ENCODE measurements at places on chromosomes 1 and 21.
A peak's percentile ranks its signal among the peaks of the same experiment; 100 is the strongest.

DNA sequence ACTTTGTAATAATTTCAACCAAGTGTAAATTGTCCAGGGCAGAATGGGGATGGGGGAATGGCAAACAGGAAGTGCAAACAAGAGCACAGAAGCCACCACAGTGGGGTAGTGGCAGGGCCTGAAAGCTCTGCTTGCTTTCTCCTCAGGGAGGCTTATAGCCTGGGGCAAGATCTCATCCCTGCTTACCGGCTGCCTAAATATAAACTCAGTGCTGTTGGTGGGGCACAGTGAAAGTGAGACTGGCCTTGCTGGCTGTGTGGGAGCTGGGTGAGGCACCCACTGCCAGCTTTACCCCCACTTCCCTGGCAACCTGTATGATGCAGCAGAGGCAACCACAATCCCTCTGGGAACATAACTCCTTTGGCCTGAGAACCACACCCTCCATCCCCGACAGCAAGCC, 15.2 kb downstream of the STYXL2 start:
- DNase-seq = no peak

- DNase-seq = no peak
Observed at GRCh38 chr1:1929639-1930545, 10.8 kb upstream of the TMEM52 start.

- no peak for DNase-seq
Observed at GRCh38 chr1:208045463-208046260, 134.7 kb upstream of the CD34 start.

GRCh38 chr1:213585959-213586586, 401.7 kb upstream of the PROX1 start:
- no peak for DNase-seq

GRCh38 chr1:85201340-85202091, 700 bp upstream of the SYDE2 start:
- DNase-seq = peak; percentile 15

DNA sequence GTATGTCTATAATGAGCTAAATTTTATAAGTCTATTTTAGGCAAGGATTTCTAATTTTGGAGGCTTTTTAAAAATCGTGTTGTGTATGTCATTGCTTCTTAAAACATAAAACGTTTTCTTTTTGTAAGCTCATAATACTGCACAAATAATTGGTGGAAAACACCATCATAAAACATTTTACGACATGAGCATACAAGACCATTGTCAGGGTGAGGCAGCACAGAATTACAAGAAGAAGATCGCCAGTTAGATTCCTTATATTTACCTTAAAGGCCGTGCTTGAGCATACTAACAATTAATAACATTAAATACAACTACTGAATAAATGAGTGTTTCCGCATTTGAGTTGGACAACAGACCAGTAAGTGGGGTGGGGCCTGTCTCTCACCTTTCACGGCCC, 19.1 kb upstream of the LMX1A start:
- no peak for DNase-seq

GRCh38 chr1:154972517-154973343, 1.8 kb upstream of the CKS1B start:
- no peak for DNase-seq

- DNase-seq = no peak
Observed at GRCh38 chr1:223707256-223708000, 4.9 kb upstream of the CAPN2 start.

DNA sequence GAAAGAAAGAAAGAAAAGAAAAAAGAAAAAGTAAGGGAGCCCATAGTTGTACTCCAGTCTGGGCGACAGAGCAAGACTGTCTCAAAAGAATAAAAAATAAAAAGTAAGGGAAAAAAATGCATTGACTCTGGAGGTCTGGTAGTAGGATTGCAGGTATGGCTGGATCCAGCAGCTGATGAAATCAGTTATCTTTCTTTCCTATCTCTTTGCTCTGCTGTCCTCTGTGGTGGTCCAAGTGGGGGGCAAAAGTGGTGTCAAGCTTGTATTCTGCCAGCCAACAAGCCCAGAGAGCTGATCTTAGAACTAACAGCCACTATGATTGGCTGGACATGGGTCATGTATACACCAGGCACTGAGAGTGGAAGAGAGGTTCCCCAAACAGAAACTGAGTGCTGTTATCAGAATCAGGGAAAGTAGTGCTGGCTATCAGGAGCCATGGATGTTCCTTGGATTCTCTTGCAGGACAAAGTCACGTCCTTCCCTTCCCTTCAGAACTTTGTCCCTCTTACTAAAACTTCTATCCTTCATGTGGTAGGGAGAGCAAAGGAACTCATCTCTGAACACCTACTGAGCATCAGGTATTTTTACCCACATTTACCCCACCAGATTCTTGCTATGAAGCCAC, 3.5 kb upstream of the FBLIM1 start:
- DNase-seq = no peak

DNA sequence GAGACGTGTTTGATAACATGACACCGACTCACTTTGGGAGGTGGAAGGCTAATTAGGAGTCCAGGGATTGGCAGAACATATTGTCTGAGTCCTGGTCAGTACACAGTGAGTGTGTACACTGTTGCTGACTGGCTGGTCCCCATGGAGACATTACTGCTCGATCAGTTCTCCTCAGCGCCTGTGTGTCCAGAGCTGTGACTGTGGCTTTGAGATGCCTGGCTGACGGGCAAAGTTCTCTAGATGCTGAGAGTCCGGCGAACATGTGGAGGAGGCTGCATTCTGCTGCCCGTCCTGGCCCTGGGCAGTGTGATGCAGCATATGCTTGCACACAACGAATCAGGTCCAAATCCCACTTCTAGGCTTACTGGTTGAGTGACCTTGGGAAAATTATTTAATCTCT, 280.1 kb upstream of the ST6GALNAC5 start:
- no peak for DNase-seq

DNA sequence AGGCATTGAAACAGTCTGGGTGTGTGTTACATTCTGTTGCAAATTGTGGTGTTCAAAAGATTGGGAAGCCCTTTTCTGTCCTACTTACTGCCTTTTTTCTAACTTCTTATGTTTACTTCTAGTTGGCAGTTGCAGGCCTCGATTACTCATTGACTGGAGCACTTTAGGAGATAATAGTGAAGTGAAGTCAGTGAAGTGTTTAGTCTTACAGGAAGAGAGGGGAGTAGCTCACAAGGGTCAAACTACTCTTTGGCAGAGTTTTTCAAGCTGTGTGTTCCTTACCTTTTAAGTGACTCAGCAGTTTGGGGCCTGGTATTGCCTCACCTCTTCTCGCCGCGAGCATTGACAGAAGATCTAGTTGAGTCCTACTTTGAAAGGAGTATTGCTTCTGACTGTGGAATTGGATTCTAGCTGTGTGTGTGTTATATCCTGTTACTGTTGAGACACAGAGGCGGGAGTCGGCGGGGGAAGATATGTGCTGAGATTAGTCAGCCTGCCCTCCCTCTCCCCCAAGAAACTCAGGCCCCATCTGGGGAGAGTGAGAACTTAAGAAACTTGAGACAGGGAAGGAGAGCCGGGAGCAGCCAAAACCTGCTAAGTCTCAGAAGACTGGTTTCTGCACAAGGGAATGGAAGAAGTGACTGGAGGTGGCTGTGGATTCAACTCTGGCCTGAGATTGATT, 19.3 kb downstream of the AHCYL1 start:
- DNase-seq = no peak

DNA sequence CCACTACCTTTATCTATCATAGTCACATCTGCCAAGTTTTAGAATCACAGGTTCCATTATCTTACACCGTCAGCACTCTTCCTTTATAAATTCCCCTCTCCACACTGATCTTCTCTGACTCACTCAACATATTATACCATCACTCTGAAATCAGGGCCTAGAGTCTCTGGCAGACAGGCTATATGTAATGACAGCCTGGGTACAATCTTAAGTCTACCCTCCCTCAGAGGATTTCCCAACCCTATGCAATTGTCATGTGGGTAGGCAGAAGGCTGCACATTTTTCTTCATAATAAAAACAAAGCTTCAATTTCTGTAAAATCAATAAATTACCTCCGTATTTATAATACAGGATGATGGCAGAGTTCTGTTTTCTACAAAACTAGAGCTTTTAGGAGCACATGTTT, 138.0 kb downstream of the RERE start:
- no peak for DNase-seq

- DNase-seq = no peak
Observed at GRCh38 chr1:228152097-228152917, 2.6 kb downstream of the GJC2 start.

DNA sequence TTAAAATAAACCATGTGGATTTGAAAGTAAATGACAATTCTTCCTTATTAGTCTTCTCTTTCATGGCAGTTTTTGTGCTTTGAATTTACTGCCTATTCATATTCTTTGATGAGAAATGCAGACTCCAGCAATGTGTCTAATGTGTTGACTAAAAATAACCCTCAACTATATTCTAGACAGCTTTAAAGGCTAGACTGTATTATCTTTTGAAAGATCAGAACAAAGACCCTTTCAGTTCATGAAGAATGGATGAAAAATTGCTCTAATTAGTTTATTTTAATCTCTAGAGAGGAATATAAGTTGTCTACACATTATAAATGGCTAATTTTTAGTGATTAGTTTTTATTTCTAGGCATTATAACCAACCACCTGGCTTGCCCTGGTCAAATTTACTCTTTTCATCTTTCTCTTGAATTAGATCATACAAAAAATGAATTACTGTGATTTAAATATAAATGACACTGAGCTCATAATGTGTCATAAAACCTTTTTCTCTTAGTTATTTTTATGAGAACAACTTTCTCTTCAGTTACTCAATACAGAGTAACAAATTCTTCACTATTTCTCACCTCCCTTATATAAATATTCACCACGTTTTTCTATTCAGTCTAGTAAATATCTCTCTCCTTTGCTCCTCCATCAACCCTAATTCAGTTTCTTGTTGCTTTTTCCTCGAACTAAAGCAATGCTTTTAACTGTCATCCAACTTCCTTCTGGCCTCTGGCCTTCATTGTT, 428.5 kb upstream of the TMPRSS15 start:
- DNase-seq = no peak

DNA sequence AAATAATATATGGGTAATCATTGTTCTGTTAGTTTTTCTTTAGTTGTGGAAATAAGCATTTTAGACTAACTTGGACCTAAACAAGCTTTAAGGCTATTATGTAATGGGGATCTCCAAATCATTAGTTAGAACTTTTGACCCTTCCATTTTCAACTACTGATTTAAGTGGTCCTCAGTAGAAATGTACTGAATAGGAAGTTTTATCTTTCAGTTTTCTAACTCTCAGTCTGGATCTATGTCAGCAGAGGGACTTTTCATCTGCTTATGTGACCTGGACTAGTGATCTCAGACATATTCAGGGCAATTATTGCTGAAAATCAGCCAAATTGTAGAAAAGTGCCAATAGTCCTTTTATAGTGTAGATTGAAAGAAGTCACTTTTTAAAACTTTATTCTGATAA, 56.0 kb downstream of the SASS6 start:
- no peak for DNase-seq

DNA sequence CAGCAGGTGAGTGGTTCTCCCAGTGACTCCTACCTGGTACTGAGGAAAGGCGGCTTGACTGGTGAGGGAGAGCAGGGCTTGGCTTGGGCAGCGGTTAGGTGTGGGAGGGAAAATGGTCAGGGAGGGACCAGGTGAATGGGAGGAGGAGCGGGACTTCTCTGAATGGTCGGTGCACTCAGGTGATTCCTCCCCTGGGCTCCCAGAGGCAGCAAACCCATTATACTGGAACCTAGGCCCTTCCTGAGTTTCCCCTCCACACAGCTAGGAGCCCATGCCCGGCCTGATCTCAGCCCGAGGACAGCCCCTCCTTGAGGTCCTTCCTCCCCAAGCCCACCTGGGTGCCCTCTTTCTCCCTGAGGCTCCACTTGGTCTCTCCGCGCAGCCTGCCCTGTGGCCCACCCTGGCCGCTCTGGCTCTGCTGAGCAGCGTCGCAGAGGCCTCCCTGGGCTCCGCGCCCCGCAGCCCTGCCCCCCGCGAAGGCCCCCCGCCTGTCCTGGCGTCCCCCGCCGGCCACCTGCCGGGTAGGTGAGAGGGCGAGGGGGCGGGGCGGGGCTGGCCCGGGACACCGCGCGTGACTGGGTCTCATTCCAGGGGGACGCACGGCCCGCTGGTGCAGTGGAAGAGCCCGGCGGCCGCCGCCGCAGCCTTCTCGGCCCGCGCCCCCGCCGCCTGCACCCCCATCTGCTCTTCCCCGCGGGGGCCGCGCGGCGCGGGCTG, 2.3 kb downstream of the ARTN start:
- DNase-seq = no peak

- no peak for DNase-seq
Observed at GRCh38 chr1:169874229-169874628, 19.5 kb downstream of the SCYL3 start.

Measured in stimulated activated CD4-positive, alpha-beta T cell treated with anti-CD3 and anti-CD28 coated beads, TNF-alpha, amount 100 ng/mL, for 48 hours (primary cell).